Naive B cell (primary cell): ENCODE measurements at places on chromosomes 1 and 21.
A peak's percentile ranks its signal among the peaks of the same experiment; 100 is the strongest.

- no peak for DNase-seq
Observed at GRCh38 chr1:21050031-21050430, 126.7 kb downstream of the EIF4G3 start.

GRCh38 chr21:37176716-37177115, 90.4 kb downstream of the VPS26C start:
- no peak for DNase-seq

DNA sequence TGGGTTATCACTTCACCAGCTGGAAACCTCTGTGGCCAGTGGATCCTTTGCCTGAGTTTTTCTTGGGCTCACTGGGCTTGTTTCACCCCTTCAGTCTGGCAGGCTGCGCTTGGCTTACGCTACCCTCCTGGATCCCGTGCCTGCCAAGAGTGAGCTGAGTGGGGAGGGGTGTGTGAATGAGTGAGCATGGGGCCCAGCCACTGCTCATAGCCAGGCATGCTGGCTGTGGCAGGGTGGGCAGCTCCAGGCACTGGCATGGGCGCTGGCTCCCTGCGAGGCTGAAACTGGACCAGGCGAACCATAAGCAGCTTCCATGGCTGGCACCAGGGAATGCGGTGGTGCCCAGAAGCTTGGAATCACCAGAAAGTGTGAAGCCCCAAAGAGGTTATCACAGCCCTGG, 19.8 kb upstream of the GBP3 start:
- no peak for DNase-seq

DNA sequence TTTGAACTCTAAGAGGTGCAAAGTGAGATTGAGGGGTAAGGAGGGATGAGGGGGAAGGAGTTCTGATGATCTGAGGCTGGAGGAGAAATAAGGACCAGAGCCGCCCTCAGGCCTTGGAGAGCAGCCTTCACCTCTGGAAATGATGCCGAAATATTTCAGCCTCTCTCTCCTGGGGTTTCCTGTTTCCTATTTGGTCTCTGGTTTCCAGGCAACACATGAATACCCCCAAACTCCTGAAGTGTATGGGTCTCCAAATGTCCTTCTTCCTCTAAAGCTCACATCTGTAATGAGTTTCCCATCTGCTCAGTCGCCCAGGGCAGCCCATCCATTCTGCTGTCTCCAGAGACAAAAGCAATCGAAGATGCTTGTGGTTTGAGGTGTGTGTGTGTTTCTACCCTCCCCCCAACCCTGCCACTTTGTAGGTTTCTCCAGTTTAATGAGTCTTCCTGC, 52.0 kb upstream of the FAM20B start:
- DNase-seq = no peak

DNA sequence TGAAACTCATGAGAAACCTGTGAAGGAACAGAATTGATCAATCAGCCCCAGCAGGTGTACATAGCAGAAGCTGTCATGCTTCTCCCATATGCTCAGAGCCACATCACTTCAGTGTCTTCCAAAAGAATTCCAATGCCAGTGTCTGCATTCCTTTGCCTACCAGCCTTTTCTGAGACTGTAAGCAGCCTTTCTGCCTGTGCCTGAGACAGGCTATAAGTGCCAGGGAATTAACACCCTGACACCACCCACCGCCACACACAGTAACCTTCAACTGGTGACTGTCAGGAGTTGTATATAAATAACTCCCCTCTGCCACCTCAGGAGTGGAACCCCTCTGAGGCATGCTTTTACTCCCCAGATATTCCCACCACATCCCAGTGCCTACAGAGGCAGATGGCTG, 38.1 kb upstream of the SLAMF9 start:
- DNase-seq = no peak

- DNase-seq = no peak
Observed at GRCh38 chr1:162380061-162380846, 1.3 kb upstream of the C1orf226 start.

DNA sequence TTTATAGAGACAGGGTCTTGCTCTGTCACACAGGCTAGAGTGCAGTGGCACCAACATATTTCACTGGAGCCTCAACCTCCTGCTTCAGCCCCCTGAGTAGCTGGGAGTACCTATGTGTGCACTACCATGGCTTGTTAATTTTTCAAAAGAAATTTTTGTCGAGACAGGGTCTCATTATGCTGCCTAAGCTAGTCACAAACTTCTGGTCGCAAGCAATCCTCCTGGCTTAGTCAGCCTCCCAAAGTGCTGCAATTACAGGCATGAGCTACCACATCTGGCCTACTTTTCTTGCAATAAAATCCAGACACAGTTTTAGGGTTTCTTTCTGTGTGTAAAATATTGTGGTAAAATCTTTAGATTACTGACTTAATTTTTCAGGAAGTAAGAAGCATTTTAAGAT, 27.9 kb upstream of the NTPCR start:
- DNase-seq = no peak

GRCh38 chr1:119565131-119565772, 58.2 kb downstream of the HSD3B1 start:
- no peak for DNase-seq

DNA sequence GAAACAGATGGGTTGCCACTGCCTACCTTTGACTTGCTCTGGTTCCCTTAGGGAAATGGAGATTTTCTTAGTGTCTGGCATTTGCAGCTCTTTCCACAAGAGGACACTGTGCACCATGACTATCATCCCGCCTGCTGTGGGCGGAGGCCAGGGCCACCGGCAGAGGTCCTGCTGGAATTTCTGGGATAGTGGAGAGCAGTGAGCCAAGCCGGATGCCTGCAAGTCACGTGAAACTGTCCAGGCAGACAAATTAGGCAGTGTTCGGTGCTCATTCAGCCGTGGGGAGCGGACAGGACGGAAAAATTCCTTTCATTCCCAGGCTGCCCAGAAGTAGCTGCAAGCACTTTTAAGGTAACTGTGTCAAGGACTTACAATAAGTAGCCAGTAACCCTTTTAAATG, 43.4 kb downstream of the IGSF5 start:
- DNase-seq = no peak

- no peak for DNase-seq
Observed at GRCh38 chr1:27026621-27027574, 14.2 kb upstream of the TENT5B start.

- DNase-seq = no peak
Observed at GRCh38 chr1:205470131-205470530, 14.3 kb upstream of the BLACAT1 start.

DNA sequence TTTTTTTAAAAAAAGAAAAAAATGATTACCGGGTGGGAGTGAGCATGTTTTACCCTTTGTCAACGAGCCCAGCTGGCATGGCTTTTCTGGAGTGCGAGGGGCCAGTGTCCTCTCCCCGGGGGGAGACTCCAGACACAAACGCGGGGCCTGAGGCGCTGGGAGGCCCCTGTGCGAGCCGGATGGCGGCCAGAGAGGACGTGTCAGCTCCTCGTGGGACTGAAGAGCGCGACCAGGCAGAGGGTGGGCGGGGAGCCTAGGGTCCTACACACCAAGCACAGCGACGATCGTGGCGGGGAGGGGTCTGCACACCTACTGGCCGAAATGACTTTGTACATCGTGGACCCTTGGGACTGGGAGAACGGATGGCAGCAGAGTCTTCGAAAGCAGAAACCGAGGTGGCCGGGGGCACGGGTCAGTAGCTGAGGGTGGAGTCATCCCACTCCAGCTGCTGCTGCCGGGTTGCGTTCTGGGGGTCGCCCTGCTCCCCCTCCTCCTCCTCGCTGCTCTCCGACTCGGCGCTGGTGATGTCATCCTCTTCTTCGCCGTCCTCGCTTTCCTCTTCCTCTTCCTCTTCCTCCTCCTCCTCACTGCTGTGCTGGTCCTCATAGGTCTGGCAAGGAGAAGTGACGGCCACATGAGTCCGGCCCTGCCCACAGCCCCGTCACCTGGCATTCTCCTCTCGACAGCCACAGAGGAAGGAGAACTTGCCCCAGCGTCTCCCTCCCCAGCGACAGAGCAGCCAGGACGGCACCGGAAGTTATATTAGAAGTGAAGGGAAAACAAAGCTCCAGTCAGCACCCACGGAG, 78.8 kb downstream of the PIK3CD start:
- DNase-seq = no peak

DNA sequence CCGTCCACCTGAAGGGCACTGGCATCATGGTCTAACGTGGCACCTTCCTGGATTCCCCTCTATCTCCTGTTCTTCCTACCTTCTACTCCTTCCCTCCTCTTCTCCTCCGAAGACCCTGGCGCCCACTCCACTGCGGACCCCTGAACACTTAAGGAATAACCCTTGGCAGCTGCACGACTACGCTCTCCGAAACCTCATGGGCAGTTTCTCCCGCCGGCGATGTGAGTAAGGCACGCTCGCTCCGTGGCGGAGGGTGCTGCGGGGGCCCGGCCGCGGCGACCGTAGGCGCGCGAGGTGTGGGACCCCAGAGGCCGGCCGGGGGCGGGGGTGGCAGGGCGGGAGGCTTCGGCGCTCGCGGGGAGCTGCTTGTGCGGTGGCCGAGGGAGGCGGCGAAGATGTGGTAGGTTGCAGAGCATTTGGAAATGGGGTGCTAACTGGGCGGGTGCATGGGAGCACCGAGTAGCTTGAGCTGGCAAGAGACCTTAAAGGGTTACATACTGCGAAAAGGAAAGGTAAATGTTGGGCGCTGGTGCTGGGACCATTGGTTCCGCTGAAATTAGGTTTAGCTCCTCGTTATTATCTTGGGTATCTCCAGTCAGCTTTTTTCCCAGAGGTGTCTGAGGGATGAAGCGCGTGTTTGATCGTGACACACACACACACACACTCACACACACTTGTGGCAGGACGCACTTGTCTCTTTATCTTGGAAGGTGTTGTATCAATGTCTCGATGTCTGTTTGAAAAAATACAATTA, 876 bp downstream of the LRRC7 start:
- no peak for DNase-seq

DNA sequence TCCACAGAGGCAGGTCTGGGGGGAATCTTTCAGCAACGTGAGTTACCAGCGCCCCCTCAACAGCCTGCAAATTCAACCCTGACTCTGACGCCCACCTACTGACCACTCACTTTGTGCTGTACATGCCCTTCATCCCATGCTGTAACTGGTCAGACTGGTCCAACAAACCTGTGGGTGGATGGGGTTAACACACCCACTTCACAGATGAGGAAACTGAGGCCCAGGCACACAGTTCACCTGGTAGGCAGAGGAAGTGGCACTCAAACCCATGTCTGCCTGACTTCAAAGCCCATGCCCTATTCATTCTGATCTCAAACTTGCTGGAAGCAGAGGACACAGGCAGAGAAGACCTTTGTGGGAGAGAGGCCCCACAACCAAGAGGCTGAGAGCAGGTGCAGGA, 172.9 kb downstream of the TRABD2B start:
- no peak for DNase-seq

DNA sequence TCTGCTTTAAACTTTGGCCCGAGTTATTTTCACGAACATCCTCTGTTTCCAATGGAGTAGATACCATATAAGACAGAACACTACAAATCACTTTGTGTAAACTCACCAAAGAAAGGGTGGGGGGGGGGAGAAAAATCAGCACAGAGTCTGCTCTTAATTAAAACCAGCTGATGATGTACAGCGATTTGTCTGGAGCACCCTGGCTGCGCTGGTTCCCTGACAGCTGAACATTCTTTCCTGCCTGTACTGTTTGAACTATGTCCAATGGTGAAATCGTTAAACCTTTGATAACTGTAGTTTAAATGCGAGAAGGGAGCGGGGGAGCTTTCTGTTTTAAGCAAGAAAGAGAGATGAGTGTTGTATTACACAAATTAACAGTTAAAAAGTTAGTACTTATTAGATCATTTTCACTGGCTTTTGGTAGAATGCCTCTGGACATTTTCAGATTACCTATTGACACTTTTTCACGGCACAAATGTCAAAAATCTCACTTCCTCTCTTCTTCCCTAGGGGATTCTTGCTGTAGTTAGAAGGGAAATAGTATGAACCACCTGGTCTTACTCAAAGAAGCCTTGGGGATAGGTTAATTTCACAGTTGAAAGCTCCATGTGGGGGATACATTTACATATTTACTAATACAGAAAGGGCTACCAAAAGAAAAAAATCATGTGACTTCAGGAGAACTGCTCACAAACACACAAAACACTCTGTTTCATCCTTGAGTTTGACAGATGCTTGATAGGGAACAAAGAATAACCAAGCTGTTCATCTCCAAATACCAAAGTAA, 140.2 kb upstream of the RUNX1 start:
- peak; percentile 73 for DNase-seq

- DNase-seq = no peak
Observed at GRCh38 chr1:164841702-164842465, 282.9 kb downstream of the PBX1 start.

DNA sequence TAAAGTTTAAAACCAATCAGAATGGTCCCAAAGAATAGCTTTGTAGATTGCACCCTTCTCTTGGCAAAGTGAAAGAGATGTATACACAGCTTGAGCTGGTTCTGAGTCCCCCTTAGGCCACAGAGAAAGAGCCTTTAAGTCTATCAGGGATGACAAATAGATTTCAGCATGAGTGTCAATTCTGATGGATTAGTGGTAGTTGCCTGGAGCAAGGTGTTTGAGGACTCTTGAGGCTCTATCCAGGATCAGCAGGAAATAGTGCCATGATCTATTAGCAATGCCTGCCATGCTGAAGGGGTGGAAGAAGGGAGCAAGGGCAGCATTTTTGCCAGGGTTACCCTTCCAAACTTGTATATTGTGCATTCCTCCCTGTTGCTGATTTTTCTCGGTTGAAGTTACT, 116.6 kb downstream of the ATG4C start:
- no peak for DNase-seq

DNA sequence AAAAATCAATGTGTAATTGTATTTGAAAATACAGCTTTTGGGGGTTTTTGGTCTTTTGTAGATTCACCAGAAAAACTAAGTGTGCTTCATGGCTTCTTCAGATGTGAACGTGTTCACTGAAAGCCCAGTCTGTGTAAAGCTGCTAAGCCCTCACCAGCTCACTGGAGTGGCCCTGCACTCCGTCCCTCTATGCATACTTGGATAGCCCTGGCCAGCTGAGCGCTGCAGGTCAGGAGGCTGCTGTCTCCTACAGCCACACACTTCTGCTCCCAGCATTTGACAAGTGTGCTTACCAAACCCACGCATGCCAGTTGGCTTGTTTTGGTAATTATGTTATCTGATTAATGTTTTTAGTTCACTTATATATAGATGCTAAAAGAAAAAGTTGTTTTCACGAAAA, 163.5 kb downstream of the TLR5 start:
- no peak for DNase-seq

- DNase-seq = no peak
Observed at GRCh38 chr1:156618853-156619581, at the start of gene HAPLN2. Gene HAPLN2, plus strand, starts transcription at chr1:156619415. Its CDS starts 4,076 bp downstream, at chr1:156623491.

DNA sequence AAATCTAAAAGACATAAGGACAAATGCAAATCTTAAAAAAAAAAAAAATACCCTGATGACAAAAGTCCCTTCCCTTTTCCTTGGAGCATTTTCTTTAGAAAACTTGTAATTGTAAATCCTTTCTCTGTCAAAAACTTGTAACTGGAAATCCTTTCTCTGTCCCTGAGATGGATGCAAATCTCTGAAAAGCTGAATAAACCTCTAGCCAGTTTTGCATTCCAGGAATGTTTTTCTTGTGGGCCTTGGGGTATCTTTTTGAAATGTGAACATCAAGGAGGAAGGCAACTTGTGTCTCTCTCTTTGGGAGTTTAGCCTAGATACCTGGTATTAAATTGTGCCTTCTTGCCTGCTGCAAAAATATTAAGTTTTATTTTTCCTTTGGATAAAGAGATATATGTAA, 305.3 kb downstream of the KCNT2 start:
- no peak for DNase-seq
